ENCODE measurements at places on chromosomes 1 and 21.

DNA sequence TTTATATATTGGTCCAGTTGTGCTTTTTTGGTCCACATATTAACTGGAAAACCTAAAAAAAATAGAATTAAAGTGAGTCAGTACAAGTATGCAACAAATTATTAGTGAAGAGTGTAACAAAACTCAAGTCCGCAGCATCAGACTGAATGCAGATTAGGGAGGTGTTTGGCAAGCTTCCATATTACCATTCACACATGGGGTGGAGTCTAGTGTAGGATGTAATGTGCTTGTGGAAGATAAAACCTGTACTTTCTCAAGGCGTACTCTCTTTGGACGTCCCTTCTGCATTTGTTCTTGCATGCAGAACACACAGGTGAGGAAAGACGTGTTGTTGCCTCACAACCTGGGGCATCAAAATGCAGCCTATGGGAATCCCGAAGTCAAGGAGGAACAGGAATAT, 668.7 kb downstream of the MRPL39 start:
- DNase-seq: no peak

- peak; percentile 25 for DNase-seq
Measured at GRCh38 chr1:113874012-113874879, 2.7 kb upstream of the PTPN22 start.

GRCh38 chr1:16266411-16267118, 29.6 kb upstream of the CPLANE2 start:
- no peak for DNase-seq

DNA sequence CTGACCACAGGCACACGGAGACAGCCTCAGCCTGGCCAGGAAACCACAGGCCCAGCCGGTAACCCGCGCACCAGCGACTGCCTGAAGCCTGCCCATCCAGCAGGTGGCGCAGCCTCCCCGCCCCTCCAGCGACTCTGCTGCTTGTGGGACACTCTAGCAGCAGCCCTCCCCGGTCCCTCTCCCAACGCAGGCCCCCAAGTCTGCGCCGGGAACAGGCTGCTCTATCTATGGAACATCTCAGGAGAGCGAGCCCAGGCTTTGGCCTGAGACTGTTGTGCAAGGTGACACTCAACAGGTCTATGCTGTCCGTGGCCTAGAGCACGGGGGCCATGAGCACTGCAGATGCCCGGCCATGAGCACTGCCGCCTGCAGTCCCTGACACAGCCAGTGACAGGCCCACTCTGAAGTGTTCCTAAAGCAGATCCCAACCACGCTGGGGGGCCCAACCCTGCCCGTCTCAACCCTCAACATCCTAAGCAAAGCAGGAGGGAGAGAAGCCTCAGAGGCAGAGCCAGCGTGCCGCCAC, 28.4 kb downstream of the WDR4 start:
- peak; percentile 55 for DNase-seq

GRCh38 chr1:106960412-106960811, 96.1 kb upstream of the PRMT6 start:
- DNase-seq: no peak

- no peak for DNase-seq
Measured at GRCh38 chr1:223228201-223228600, 85.2 kb upstream of the TLR5 start.

All from stimulated activated naive CD8-positive, alpha-beta T cell treated with anti-CD3 and anti-CD28 coated beads, Interleukin-15, Interleukin-2, amounts not matched to agents 100 U/mL and 50 U/mL, for 24 hours (primary cell).